Sigmoid colon (tissue), 7 donors: ENCODE measurements at places on chromosomes 5 and 9. TPM values are rescaled to one million over a fixed set of nuclear protein-coding genes. Genes with fewer than 3 reads are reported as not detected.

RPL7A gene
- total RNA-seq: 2,027 TPM

SLC6A19 gene
- total RNA-seq: not detected

KIAA0825 gene
- total RNA-seq: 2.9 TPM

- no peak for DNase-seq
- H3K4me3 ChIP-seq: no peak overlapping the region
- H3K4me1 ChIP-seq: no peaks in the 10 kb centered on the region
- no peaks in the 10 kb centered on the region for H3K36me3 ChIP-seq
These were observed 22.3 kb downstream of the PDE8B start for GRCh38 chr5:77232574-77233358.

- H3K27me3 ChIP-seq: no peaks in the 10 kb centered on the region
- H3K4me3 ChIP-seq: no peak overlapping the region
- no peak for DNase-seq
- H3K27ac ChIP-seq: no peak overlapping the region
- H3K4me1 ChIP-seq: peaks cover 51% of the 10 kb centered on the region
- H3K36me3 ChIP-seq: peaks cover 34% of the 10 kb centered on the region
These were observed 26.9 kb upstream of the LTC4S start for GRCh38 chr5:179766726-179767455.

DNA sequence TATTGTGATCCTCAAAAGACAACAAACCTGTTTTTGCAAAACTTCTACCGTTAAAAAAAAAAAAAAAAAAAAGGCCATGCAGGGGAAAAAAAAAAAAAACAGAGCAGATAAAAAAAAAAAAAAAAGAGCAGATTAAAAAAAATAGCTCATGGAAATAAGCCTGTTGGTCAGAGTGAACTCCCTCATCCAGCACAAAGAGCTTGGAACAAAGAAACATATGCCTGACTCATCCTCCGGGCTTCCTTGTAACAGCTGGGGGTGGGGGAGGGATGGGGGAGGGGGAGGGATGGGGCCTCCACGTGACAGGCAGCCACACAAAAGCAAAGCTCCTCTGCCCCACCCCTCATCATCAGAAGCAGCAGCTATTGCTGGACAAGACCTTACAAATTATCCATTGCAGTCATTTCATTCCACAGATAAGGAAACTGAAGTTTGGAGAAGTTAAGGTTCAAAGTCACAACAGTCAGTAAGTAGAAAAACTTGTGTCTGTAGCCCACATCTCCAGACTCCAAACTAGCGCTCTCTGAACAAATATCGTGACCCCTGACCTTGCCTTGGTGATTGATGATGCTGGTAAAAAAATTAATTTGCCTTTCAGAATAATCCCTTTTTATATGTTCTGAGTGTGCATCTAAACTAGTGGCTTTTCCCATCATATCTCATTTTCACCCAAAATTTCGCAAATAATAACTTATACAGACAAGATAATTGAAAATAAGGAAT is 38.9 kb downstream of the SLC35D2 start:
- H3K27me3 ChIP-seq: no peaks in the 10 kb centered on the region
- H3K36me3 ChIP-seq: no peaks in the 10 kb centered on the region
- peaks cover 18% of the 10 kb centered on the region for H3K4me1 ChIP-seq
- no peak overlapping the region for H3K4me3 ChIP-seq
